MCF 10A (cell line): ENCODE measurements at places on chromosomes 6 and 20.
A peak's percentile ranks its signal among the peaks of the same experiment; 100 is the strongest.

DNA sequence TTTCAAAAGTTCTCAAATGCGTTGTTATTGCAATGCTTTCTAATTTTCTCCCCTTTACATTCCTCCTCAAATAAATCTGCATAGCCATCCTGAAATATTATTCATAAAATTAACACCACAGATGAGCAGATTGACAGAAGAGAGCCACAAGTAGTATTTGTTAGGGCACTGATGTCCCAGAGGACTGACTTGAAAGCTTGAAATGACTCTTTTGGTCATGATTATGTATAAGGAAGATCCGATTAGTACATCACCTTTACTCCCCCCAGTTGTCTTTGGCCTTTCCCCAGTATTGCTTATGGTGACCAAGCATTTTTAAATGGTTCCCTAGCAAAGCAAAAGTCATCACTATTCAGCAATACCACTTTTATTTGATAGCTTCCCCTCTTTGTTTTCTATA, 187.6 kb downstream of the ADAT2 start:
- DNase-seq, result no peak

GRCh38 chr6:117346142-117346930, 79.4 kb downstream of the ROS1 start:
- peak; percentile 16 for DNase-seq

DNA sequence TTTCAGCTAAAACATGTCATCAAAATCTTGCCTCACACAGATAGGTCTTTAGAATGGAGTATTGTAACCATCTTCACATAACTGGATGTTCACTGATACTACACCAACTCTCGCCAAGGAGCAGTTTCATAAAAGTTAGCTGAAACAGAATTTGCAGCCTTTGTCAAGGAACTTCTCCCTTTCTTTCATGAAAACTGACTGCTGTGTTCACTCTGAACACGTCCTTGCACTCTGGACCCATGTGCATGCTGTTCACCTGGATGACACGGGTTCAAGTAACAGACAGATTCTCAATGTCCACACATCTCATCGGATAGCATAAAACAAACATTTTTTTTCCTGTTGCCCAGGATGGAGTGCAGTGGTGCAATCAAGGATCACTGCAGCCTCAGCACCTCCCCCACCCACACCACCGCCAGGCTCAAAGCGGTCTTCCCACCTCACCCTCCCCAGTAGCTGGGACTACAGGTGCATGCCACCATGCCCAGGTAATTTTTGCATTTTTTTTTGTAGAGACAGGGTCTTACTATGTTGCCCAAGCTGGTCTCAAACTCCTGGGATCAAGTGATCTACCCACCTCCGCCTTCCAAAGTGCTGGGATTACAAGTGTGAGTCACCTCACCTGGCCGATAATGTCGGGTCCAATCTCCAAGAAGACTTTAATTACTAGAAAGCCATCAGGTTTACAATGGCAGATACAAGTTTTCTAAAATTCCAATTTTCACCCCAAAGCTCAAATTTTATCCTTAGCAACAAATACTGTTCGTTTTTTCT, 9.4 kb downstream of the DIDO1 start:
- DNase-seq, result peak; percentile 21

DNA sequence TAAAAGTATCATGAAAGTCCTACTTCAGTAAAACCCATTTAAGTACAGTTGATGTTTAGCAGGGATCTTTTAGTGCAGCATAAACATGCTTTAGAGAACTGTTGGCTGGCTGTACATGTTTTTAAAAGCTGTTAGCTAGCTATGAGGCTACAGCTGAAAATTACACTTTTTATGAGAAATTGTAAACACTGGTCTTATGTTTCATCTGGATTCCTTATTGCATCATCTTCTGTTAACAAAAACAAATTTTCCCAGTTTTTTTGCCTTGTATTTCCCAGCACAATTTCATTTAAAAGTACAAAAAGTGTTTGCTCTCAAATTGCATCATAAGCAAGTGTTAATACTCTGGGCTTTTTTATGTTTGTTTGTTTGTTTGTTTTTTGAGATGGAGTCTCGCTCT, 18.3 kb upstream of the HLA-E start:
- DNase-seq, result no peak

GRCh38 chr6:29826271-29826670, 1.4 kb upstream of the HLA-G start:
- no peak for DNase-seq

DNA sequence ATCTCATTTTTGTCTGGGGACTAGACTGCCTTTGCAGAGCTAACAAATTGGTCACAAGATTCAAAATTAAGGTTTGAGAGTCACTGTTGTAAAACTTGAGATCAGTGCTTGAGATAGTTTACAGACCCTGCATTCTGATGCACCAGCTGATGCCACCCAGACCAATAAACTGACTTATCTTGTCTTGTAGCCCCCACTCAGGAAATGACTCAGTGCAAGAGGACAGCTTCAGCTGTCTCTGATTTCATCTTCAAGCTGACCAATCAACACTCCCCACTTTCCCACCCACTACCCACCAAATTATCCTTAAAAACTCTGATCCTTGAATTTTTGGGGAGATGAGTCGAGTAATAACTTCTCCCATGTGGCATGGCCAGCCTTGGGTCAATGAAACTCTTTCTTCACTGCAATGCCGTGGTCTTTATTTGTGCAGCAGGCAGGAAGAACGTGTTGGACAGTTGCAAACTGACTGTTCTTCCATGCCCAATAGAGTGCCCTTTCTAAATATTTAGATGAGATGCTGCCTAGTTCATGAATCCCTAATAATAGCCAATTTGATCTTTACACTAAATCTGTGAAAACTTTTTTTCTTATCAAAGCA, 48.3 kb upstream of the PROKR2 start:
- no peak for DNase-seq

- no peak for DNase-seq
Measured at GRCh38 chr6:45450831-45451230, 73.1 kb upstream of the SUPT3H start.

- peak; percentile 79 for DNase-seq
Measured at GRCh38 chr20:45104786-45105185, 3.9 kb upstream of the KCNS1 start.

DNA sequence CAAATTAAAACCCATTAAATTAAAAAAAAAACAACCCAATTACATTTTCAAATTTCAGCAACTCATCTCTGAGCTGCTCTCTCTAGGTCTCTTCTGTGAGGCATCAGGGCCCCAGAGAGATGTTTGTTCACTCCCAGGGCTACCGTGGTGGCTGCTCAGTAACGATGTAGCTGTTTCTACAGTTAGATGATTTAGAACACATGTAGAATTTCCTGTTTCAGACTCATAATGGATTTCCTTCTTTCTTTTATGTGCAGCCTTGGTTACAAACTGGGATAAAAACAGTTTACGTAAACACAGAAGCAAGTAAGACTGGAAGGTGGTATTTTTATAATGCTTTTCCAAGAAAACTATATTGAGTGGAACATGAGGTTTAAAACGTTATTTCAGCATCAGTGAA, 116.1 kb upstream of the CCN2 start:
- DNase-seq, result no peak

GRCh38 chr20:51624157-51624731, 81.7 kb upstream of the NFATC2 start:
- DNase-seq, result peak; percentile 79

DNA sequence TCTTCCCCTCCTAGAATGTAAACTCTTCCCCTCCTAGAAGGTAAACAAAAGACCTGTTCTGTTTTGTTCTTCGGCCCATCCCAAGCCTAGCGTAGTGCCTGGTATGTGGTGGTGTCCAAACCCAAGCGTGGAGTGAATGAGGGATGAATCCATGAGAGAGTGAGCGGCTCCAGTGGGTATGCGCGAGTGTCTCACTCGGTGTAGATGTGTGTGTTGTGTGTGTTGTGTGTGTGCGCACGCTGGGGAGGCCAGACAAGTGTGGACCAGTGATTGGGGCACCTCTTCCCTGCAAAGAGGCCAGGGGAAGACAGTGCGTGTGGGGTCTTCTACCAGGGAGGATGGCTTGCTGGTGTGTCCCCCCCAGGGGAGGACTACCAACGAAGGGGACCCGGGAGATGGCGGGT, 392 bp upstream of the SLC2A10 start:
- no peak for DNase-seq

DNA sequence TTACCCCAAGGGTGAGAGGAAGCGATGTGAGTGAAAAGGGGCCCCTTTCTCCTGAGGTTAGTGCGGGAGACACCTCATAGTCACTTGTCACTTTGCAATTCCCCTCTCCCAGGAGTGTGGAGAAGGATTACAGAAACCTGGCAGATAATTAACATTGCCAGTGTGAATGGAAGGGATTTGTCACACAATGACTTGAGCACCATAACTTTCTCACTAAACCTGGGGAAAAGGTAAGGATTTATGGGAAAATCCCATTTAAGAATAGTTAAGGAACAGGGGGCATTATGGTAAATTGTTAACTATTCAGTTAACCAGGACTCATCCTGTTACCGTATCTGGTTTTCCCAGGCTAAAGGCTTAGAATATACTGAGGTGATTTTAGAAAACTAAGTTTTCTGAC, 219.5 kb upstream of the JAG1 start:
- no peak for DNase-seq

DNA sequence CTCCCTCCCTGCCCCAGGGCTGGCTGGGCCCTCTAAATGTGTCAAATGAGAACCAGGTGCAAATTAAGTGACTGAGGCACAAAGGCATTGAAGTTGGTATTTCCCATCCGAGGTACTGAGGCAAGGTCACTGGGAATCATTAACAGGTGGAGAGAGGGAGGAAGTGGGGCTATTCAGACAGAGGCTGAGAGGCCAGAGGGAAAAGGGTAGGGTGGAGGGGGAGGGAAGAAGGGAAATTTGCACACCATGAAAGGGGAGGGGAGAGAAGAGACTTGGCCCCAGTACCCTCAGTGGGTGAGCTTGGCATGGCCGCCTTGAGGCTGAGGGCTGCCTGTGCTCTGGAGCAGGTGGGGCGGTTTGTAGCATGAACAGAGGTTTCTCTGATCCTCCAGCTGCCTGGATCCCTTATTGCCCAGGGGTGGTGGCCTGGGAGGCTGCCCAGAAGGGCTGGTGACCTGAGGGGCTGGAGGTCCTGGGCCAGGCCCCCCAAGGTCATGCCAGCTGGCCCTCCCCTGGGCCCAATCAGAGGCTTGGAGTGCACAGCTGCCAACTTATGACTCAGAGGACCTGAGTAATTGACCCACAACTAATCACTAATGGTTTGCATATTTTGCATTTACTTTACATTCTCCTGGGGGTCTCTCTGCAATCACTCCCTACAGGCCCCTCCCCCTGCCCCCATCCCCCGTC, 40.3 kb upstream of the ZFAND3 start:
- DNase-seq, result no peak

- peak; percentile 69 for DNase-seq
Measured at GRCh38 chr20:10090588-10091166, 55.9 kb downstream of the ANKEF1 start.

GRCh38 chr6:8674126-8674525, 238.8 kb upstream of the SLC35B3 start:
- no peak for DNase-seq

- no peak for DNase-seq
Measured at GRCh38 chr6:169555971-169556617, 145.7 kb downstream of the WDR27 start.

DNA sequence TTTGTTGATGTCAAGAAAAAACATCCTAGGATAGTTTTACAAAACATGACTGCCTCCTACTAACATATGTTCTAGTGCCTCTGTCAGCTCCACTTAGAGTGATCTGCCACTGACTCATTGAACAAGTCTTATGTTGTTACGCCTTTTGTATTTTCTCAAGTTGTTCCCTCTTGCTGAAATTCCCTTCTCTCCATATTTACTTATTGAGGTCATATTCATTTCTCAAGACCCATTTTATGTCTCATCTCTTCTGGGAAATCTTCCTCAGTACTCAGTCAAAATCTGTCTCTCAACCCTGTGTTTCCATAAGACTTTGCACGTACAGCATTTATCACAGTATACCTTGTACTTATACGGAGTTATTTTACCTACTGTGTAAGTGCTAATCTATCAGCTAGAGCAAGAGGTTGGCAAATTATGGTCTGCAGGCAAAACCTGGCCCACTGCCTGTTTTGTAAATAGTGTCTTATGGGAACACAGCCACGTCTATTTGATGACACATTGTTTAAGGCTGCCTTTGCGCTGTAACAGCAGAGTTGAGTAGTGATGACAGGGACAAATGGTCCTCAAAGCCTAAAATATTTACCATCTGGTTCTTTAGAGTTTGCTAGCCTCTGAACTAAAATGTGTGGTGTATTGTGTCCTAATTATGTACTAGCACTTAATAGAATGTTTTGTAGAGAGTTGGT, 83.4 kb downstream of the ADGRB3 start:
- DNase-seq, result no peak

GRCh38 chr6:134795001-134795400, 154.9 kb downstream of the ALDH8A1 start:
- DNase-seq, result no peak

DNA sequence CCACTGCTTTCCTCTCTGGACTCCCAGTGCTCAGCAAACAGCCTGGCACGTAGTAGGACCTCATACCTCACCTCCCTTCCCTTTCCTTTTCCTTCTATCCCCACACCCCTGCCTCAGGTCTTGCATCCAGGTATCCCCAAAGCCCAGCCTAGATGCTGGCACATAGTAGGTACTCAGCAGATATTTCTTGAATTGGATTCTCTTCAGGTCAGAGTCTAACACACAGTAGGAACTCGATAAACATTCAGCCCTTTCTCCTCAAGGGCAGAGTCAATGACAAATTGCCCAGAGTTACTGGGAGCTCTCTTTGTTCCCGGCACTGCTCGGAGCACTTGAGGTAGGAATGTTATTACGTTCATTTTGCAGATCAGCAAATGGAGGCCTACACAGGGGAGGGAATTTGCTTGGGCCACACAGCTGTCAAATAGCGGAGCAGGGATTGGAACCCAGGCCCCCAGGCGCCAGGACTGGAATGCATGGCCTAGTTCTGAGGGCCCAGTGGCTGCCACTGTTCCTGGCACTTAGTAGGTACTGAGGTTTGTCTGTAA, 25.9 kb downstream of the NOL4L start:
- DNase-seq, result no peak

DNA sequence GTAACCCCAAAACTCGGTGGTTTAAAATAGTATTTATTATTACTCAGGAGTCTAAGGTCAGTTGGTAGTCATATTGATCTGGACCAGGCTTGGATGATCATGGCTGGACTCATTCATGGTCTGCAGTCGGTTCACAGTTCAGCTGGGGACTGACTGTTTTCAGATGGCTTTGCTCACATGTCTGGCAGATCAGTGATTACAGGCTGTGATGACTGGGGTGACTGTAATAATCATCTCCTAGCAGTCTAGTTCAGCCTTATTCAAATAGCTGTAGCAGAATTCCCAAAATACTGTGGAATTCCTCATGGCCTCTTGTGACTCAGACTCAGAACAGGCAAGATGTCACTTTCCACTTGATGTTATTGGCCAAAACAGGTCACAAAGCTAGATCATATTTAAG, 16.4 kb upstream of the NT5DC1 start:
- DNase-seq, result no peak

DNA sequence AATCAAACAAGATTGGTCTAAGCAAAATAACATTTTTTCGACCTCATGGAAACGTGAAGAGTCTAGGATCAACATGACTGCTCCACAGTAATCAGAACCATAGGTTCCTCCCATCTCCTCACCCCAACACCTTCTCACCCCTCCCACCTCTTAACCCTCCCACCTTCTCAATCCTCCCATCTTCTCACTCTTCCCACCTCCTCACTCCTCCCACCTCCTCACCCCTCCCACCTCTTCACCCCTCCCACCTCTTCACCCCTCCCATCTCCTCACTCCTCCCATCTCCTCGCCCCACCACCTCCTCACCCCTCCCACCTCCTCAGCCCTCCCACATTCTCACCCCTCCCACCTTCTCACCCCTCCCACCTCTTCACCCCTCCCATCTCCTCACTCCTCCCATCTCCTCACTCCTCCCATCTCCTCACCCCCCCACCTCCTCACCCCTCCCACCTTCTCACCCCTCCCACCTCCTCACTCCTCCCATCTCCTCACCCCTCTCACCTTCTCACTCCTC, 567.4 kb downstream of the C6orf118 start:
- DNase-seq, result no peak
